ENCODE measurements at places on chromosomes 2 and 18.
A peak's percentile ranks its signal among the peaks of the same experiment; 100 is the strongest.

GRCh38 chr2:65430603-65431420, 1.6 kb downstream of the SPRED2 start:
- DNase-seq, result peak; percentile 34

DNA sequence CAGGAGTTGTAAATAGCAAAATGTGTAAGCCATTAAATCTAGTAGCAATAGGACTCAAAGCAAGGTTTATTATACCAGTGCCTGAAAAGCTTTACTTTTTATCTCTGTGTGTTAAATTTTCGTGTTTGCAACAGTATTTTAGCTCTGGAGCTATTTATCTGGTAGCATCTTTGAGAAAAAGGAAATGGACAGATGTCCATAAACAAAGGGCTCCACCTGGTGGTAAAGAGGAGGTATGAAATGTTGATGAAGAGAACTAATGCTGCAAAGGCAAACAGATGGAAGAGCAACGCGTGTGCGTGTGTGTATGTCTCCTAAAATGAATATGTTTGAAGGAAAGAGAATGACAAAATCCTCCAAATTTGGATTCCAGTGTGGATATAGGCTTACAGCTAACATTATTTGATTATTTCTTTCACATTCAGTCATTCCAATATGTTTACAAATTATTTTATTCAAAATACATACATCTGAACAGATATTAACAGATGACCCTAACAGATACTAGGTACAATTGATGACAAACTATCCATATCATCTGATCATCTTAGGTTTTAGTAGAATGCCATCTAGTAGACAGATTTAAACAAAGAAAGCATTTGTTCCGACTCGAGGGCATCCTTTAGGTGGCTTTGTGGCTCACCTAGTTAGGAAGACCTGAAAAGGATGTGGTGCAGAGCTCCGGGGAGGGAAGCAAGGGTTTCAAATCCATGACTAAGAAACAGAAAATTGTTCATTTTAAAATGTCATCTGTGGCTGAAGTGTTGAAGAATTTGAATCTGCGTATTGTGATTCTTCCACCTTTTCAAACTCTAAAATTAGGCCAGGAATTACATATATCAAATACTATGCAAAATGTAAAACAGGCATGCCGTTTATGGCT, 383.3 kb downstream of the MTX2 start:
- DNase-seq, result no peak

GRCh38 chr18:38358805-38359657, 793.4 kb upstream of the CELF4 start:
- DNase-seq, result no peak

DNA sequence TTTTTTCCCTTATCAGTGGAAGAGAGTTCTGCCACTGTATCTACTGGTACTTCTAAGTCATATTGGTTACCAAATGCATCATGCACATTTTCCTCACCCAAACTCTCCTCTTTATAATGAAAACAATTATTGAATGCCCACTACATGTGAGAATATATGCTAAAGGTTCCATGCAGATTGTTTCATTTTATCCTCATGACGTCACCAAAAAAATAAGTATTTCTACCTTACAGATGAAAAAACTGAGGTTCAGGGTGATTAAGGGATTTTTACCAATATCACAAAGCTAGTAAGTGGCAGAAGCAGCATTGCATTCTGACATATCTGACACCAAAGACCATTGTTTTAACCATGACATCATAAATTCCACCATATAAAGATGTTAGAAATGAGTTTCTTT, 51.9 kb upstream of the ZEB2 start:
- no peak for DNase-seq

DNA sequence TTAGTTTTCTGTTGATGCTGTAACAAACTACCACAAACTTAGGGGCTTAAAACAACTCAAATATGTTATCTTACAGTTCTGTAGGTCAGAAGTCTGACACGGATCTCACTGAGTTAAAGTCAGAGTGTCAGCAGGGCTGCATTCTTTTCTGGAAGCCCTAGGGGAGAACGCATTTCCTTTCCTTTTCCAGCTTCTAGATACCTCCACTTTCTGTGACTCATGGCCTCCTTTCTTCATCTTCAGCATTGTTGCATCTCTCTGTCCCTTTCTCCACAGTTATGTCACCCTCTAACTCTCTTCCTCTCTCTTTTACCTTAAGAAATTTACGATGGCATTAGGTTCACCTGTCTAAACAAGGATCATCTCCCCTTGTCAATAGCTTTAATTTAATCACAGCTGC, 13.3 kb upstream of the PPP4R1 start:
- no peak for DNase-seq

GRCh38 chr2:191650896-191651773, 26.8 kb upstream of the NABP1 start:
- no peak for DNase-seq

DNA sequence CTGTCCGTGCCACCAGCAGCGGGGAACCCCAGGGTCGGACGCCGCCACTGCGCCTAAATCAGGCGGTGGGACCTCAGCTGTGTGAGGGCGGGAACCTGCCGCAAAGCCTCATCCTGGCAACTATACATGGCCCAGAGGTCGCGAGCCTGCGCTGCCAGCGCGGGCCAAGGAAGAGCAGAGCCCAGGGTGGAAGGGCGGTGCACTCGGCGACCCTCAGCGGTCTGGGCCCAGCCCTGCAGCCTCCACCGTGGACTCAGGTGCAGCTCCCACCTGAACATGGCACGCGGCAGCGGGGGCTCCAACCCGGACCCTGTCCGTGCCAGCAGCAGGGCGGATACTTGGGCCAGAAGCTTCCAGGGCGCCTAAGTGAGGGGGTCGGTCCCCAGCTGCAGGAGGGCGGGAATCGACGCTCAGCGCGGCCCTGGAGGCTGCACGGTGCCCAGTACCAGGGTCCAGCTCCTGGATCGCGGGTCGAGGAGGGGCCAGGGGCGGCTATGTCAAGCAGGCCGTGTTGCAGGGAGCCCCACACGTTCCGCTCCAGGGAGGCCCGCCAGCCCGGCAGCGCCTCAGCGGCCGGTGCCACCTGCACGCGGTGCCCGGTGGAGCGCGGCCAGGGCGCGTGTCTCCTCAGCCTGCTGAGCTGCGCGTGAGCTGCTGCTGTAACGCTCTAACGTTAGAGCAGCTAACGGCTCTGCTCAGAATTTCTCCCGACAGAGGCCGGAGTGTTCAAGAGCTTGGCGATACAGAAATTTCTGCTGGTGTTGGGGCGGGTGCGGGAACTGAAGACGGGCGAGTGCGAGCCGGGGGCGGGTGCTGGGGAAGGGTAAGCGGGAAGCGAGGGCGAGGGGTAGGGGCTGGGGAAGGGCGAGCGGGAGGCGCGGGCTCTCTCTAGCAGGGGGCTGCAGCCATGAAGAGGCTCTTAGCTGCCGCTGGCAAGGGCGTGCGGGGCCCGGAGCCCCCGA, at the start of gene ANKRD30B:
Gene ANKRD30B (plus strand): TSS at position 660 of the 962 bp plus-strand sequence. CDS start 248 bp downstream, at position 908.
- no peak for DNase-seq

- no peak for DNase-seq
Observed at GRCh38 chr2:165079432-165079831, 124.1 kb upstream of the SLC38A11 start.

GRCh38 chr18:4283746-4284291, 171.3 kb downstream of the DLGAP1 start:
- DNase-seq, result no peak

DNA sequence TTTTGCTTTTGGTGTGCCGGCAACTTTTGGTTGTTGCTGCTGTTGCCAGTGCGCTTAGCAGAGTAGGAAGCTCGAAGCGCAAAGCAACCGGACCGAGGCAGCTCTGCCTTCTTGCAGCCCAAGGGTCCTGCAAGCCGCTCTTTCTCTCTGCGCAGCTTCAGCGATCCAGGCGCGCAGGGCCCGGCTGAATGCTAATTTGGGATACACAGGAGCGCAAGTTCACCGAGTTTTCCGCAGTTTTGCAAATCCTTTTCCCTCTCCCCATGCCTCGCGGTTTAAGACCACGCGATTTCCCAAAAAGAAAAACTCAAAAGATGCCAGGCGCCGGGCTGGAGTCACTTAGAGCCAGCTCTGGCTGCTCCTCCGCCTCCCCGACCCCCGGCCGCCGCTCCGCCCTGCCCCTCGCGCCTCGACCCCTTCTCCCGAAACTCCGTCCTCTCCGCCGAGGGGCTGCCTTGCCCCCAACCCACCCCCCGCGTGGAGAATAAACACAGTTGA, 13.5 kb upstream of the SIX3 start:
- no peak for DNase-seq

DNA sequence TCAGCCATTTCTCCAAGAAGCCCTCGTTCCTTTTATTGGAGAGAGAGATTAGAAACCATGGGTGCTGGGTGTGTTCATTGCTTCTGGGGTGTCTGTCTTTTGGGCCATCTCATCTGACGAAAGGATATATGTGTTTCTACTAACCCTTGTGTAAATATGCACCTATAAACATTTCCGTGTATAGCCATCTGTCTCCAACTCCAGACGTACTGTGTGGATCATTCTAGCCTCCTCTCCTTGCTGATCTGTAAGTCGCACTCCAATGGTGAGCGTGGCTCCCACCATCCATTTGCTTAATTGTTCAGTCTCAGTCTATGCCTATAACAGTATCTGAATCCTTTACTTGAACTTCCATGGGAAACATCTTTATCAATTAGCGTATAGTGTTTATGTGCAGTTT, 1.8 kb downstream of the RBFA start:
- no peak for DNase-seq

GRCh38 chr2:169853041-169853668, 25.9 kb downstream of the UBR3 start:
- DNase-seq, result no peak

DNA sequence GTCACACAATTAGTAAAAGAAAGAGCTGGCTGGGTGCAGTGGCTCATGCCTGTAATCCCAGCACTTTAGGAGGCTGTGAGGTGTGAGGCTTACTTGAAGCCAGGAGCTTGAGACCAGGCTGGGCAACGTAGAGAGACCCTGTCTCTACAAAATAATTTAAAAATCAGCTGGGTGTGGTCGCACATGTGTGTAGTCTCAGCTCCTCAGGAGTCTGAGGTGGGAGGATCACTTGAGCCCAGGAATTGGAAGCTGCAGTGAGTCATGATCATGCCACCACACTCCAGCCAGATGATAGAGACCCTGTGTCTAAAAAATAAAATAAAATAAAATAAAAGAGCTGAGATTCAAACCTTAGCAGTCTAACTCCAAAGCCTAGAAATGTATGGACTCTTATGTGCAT, 39.0 kb upstream of the NEDD4L start:
- DNase-seq, result no peak

DNA sequence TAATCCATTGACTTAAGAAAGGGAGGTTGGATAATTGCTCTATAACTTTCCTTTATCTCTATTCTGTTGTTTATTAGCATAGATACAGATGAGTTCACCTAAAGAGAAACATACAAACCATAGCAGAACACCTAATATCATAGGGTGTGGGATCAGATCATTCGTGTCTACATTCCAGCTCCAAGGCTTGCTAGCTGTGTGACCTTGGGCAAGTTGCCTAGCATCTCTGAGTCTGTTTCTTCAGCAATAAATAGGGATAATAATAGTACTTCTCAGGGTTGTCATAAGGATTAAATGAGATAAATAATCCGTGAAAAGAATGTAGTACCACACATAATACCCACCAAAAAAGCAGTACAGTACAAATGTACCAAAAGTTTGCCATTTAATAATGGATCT, 126.2 kb downstream of the PLB1 start:
- DNase-seq, result no peak

DNA sequence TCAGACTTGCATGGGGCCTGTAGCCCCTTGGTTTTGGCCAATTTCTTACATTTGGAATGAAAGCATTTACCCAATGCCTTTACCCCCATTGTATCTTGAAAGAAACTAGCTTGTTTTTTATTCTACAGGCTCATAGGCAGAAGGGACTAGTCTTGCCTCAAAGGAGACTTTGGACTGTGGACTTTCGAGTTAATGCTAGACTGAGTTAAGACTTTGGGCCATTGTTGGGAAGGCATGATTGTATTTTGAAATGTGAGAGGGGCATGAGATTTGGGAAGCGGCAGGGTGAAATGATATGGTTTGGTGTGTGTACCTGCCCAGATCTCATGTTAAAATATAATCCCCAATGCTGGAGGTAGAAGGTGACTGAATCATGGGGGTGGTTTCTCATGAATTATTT, 13.4 kb upstream of the WDR75 start:
- no peak for DNase-seq

DNA sequence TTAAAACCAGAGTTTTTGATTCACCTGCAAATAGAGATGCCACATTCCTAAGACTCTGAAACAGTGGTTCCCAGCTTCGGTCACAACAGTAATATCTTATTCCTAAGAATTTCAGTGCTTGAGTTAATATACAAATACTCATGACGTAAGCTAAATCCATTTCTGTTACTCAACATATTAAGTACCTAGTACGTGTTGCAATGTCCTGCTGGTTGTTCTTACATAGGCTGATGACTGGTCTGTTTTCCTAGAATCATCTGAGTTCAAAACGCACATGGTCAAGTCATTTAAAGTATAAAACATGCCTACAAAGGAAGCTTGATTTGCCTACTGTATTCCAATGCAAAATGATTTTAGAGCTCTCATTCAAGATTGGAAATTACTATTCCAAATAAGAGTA, 7.2 kb downstream of the NCL start:
- no peak for DNase-seq

DNA sequence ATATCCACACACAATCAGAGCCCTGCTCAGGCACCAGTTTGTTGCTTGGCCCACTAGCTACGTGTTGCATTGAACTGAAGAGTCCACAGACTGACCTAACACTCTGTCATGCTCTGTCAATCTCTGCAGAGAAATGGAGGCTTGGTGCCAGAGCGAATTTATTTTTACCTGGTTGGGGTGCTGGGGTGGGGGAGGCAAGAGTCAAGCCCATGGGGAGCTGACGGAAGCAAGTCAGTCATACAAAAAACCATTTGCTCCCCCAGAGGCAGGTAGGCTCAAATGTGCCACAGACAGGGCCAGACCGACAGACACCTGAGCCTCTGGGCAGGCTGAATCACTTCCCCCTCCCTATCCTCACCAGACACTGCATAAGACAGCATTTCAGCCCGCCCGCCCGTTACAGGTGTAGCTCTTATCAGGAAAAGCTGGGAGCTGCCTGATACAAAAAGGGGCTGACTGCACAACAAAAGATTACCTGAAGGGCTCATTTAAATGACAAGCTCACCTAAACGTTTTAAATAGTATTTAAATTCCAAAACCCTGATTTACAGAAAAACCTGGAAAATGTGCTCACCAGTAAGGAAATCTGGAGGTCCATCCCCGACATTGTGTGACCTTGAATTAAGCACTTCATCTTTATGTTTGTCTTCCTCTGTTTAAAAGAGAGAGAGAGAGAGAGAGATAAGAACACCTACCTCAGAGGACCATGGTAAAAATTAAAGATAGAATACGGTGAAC, 2.1 kb upstream of the PCBP1 start:
- DNase-seq, result peak; percentile 30
